ENCODE measurements at places on chromosomes 5 and 9.

- DNase-seq, result no peak
Observed at GRCh38 chr5:169691471-169691870, 54.4 kb downstream of the DOCK2 start.

- DNase-seq, result no peak
Observed at GRCh38 chr5:40945111-40945510, 35.8 kb downstream of the C7 start.

DNA sequence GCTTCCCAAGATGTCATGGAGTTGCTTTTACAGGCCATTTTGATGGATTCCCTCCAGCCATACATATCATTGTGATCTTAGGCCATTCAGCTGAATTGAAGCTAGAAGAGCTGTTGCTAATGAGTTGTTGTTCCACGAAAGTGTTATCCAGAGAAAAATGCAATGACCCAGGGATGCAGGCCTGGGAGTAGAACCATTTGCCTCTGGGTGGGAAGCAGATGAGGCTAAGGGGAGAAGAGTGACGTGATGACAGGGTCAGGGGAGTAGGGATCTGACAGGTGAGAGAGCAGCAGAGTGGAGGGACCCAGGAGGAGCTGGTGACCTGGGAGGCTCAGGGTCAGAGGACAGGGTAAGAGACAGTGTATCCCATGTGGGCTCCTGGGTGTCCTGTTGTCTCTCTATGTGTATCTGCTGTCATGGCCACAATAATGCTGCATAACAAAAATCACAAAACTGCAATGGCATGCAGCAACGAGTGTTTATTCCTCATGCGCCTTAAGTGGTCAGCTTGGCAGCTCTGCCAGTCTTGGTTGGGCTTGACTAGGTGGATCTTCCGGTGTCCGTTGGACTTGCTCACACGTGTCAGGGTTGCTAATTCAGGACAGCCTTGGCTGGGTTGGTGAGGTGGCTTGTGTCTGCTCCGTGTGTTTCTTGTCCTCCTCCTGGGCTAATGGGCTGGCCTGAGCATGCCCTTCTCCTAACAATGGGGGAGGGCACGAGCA lies 90.6 kb downstream of the LIFR start:
- DNase-seq, result no peak

DNA sequence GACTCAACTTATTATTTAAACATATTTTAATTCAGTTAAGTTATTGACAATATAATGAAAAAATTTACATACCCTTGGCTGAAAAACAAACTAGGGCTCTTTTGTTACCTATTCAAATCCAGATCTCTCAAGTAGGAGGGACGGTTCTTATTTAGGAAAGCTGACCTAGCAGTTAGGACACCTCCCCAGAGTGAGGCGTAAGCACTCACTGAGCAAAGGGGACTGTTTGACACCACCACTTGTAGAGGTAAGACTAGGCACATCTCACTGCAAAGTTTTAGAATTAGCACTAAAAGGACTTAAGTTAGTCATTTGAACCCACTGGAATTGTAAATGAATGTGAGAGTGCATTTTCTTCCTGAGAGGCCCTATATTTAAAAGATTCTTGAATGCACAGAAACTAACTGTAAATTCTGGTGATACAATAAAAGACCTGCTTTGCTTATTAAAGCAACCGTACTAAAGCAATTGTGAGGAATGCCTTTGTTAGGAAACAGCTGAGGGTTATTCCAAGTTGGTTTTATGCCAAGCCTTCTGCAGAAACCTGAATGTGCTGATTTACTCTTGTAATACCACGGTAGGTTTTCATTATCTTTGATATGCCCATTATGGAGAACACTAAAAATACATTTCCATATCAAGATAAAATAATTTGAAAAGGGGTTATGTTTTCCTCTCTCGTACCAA lies 16.2 kb downstream of the HACD4 start:
- no peak for DNase-seq

GRCh38 chr9:135345775-135346433 lies 133.7 kb upstream of the PPP1R26 start:
- no peak for DNase-seq

DNA sequence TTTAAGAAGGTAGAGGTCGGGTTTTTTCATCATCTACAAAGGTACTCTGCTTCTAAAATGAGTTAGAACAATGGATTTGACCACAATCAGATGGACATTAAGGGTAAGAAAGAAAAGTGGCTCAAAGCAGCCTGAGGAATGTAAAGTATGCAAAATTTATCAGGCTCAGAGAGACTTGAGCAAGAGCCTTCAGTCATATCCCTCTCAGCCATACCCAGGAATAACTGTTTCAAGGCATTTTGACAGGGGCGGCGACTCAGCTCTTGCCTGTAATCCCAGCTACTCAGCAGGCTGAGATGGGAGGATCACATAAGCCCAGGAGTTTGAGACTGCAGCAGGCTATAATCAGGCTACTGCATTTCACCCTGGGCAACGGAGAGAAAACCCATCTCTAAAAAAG lies 38.8 kb upstream of the ANXA2R start:
- DNase-seq, result no peak

DNA sequence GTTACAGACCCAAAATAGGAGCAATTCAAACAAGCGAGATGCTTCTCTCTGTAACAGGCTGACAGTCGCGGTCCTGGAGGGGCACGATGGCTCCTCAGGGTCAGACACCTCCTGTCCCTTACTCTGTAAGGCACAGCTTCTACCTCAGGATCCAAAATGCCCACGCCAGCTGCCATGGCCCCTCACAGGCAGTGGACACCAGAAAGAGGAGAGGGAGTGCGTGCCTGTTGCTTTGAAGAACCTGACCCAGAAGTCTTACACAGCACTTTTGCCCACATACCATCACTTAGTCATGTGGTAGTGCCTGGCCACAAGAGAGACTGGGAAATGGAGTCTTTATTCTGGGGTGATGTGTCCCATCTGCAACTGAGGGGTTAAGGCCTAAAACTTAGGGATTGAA lies 11.6 kb upstream of the ABL1 start:
- no peak for DNase-seq

GRCh38 chr5:6747103-6747502 lies 33.9 kb downstream of the TENT4A start:
- DNase-seq, result no peak

- no peak for DNase-seq
Observed at GRCh38 chr5:169567079-169567478, 16.5 kb upstream of the SPDL1 start.

GRCh38 chr9:6488395-6488794 lies 75.4 kb downstream of the UHRF2 start:
- DNase-seq, result peak; percentile 5

- no peak for DNase-seq
Observed at GRCh38 chr5:125274938-125275724, 528.7 kb upstream of the ZNF608 start.

Data from CD4-positive, alpha-beta T cell treated with Interleukin-12 subunit alpha and Interleukin-12 subunit beta, for 1 hour (primary cell).